ENCODE measurements at places on chromosomes 7 and 10.
A peak's percentile ranks its signal among the peaks of the same experiment; 100 is the strongest.

DNA sequence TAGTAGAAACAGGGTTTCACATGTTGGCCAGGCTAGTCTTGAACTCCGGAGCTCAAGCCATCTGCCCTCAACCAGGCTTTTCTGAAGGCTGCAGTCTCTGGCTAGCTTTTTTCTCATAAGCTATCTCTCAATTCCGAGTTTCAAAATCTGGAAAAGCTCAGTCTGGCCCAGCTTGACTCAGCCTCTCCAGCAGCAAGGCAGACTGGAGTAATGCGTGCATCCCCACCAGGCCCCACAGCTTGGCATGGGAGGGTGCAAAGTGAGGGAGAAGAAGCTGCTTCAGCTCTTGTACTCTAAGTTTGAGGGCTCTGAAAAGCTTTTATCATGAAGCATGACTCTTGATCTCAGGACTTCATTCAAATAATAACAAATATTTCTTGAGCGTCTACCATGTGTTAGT is 4.8 kb downstream of the DHTKD1 start:
- DNase-seq, result no peak

DNA sequence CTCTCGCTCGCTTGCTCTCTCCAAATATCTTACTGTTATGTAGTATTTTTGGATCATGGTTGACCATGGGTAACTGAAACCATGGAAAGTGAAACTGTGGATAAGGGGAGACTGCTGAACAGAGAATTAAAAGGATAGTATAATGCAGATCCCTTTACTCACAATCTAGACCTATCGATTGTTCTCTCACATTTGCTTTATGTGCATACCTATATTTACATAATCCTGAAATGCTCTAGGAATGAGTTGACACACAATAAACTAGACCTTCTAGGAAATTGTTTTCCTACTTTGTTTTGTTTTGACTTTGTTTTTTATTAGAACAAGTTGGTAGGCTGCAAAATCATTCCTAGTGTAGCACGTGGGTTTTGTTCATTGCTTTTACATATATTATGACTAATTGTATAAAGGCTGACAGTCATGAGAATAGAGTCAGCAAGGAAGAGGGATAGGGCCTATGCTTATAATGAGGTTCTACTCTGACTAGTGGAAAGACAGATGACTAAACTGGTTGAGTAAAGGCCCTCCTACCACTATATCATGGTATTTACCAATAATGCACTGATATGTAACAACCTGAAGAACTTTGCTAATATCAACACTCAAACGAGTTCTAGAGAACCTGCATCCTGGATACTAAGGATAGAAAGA is 175.3 kb upstream of the TARP start:
- DNase-seq, result no peak

GRCh38 chr10:69914398-69915214 is 112.9 kb downstream of the COL13A1 start:
- DNase-seq, result peak; percentile 27

GRCh38 chr7:150941351-150942000 is 36.6 kb downstream of the KCNH2 start:
- no peak for DNase-seq

GRCh38 chr7:1592299-1592871 is 22.6 kb upstream of the PSMG3 start:
- no peak for DNase-seq

DNA sequence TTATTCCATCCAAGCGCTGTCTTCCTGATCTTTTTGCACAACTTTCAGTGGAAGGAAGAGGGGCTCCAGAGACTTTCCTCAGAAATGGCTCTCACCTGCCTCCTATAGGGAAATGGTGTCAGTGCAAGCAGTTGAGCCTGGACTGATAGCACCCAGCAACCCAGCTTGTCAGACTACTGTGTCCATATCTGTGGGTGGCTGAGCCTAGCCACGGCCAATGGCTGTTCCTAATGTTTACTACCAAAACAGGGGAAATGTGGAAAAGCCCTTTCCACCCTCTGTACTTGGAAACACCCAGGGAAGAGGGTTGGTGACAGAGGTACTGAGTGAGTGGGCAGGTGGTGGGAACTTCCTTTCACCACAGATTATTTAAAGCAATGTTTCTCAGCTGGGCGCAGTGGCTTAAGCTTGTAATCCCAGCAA is 4.3 kb upstream of the YKT6 start:
- DNase-seq, result no peak

DNA sequence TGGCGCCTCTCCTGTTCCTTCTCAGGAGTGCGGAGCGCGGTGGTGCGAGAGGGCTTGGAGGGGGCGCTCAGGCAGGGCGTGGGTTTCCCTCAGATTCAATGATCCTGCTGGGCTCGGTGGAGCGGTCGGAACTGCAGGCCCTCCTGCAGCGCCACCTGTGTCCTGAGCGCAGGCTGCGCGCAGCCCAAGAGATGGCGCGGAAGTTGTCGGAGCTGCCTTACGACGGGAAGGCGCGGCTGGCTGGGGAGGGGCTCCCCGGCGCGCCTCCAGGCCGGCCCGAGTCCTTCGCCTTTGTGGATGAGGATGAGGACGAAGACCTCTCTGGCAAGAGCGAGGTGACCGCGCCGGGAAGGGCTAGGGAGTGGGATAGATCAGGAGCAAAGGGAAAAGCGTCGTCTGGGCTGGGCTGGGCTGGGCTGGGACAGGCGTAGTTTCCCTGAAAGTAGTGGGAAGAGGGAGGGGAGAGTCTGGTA is 17.0 kb downstream of the FAM131B start:
- DNase-seq, result peak; percentile 40

- DNase-seq, result no peak
These were observed 127.1 kb downstream of the KMT2E start for GRCh38 chr7:105141068-105141467.

- DNase-seq, result no peak
These were observed 711.1 kb downstream of the SUGCT start for GRCh38 chr7:40845943-40846342.

DNA sequence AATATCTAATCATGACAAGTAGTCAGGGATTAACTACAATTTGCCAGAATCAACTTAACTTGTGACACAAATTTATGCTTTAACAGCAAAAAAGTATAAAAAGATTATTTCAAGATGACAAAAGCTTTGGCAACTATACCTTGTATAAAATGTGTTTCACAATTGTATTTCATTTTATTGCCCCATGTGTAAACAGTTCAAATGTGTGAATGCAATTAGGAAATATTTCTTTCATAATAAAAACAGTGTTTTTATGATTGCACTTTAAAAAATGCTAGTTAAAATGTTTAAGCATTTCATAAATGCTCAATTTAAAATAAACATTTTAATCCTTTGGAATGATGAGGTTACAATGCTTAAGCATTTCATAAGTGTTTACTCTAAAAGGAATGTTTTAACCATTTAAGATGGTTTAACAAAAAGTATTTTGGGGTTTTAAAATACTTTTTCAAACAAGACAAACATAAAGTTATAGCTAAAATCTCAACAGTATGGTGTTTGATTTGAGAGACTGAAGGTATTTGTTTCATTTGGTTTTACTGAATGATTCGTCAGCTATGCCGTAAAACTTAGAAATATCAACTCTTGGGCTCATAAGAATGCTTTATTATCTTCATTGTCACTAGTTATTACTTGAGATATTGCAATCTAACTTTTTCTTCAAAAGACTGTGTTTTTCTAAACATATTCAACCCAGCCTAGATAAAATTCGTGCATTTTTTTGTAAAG is 50.1 kb downstream of the SFTPD start:
- DNase-seq, result no peak

- no peak for DNase-seq
These were observed 233.1 kb downstream of the BMPER start for GRCh38 chr7:34138483-34138882.

DNA sequence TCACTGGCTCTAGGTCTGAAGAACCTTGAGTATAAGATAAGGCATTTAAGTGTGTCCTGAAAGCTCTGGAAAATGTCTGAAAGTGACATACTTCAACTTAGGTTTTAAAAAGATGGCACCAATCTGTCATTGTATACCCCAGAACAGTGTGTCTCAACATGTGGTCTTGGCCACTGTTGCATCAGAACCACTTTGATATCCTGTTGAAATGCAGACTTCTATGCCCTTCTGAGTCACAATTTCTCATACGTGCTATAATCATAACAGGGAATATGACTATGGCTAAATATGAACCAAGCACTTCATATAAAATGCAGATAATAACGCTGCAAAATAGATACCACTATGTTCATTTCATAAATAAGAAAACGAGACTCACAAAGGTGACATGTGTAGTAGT is 38.0 kb upstream of the GPAM start:
- DNase-seq, result no peak
